Right cardiac atrium (tissue), 5 donors: ENCODE measurements at places on chromosomes 6 and 20. TPM values are rescaled to one million over a fixed set of nuclear protein-coding genes. Genes with fewer than 3 reads are reported as not detected.
A peak's percentile ranks its signal among the peaks of the same experiment; 100 is the strongest.

DDO gene
- total RNA-seq, result 19.0 TPM

CPXM1 gene
- 1.2 TPM for total RNA-seq

SCAF8 gene
- total RNA-seq, result 46.1 TPM

DNA sequence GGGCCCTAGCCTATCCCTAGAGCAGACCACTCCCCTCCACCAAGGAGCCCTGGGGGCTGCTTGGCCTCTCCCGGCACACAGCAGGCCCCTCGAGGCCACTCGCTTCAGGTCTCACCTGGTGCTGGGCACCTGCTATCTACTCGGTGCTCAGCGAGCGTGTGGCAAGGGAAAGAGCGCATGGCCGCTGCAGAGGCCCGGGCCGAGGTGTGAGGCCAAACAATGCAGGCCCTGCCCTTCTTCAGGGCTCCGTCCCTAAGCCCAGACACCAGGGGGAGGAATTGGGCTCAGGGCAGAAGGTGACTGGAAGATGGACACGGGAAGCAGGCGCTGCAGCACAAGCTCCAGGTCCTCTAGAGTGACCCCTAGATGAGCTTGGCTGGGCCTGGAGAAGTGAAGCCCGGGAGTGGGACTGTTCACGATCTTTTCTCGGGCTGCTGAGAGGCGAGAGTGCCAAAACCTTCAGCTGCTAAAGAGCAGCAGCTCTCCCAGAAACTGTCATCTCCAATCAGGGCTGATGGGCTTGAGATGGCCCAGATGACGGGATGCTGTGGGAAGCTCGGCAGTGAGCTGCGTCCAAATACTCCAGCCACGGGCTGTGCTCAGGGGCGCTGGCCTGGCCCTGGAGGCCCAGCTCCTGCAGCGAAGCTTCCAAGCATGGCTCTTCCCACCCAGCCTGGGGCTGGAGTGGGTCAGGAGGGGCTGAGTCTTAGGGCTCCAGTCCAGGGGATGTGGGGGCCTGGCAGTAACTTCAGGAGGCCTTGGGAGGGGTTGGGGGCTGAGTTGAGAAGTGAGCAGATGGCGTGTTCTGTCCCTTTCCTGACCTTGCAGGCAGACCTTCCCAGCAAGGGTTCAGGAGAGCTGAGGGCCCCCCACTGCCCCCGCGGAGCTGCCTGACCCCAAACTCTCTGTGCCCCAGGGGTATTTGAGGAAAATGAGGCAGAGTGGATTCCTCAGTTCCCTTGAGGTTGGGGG lies 43.7 kb downstream of the APCDD1L start:
- DNase-seq, result peak; percentile 57

ENPP3 gene
- 0.40 TPM for total RNA-seq

DNA sequence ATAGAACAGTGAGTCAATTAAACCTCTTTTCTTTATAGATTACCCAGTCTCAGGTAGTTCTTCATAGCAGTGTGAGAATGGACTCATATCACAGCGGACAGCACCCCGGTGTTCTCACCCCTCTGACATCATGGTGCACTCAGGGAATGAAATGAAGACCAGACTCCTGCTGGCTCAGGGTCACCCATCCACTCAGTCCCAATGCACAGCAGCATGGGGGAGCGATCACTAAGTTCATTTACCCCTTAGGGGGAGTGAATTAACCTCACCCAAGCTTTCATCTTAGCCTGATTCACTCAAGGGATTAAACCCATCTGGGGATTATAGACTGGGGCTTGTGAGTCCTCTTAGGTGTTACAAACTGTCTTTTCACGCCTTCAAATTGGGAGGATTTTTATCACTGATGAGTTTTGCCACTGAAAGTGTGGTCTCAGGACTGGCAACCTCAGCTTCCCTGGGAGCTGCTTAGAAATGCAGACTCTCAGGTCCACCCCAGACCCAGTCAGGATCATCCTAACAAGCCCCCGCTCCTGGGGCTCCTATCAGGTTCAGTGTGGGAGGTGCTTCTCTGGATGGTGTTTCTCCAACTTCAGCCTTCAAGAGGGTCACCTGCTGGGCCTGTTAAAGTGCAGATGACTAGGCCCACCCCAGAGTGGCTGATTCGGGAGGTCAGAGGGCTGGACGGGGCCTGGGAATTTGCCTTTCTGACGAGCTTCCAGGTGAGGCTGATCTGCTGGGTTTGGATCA lies 44.3 kb upstream of the FRMD1 start:
- DNase-seq, result no peak

- no peak for DNase-seq
Measured at GRCh38 chr6:53107091-53107490, 41.5 kb downstream of the GCM1 start.

HLA-DMB gene
- total RNA-seq, result 14.0 TPM

GRCh38 chr6:43853066-43853650 lies 83.1 kb downstream of the VEGFA start:
- DNase-seq, result no peak
